Fibroblast of gingiva (primary cell): ENCODE measurements at places on chromosomes 13 and 19.

DNA sequence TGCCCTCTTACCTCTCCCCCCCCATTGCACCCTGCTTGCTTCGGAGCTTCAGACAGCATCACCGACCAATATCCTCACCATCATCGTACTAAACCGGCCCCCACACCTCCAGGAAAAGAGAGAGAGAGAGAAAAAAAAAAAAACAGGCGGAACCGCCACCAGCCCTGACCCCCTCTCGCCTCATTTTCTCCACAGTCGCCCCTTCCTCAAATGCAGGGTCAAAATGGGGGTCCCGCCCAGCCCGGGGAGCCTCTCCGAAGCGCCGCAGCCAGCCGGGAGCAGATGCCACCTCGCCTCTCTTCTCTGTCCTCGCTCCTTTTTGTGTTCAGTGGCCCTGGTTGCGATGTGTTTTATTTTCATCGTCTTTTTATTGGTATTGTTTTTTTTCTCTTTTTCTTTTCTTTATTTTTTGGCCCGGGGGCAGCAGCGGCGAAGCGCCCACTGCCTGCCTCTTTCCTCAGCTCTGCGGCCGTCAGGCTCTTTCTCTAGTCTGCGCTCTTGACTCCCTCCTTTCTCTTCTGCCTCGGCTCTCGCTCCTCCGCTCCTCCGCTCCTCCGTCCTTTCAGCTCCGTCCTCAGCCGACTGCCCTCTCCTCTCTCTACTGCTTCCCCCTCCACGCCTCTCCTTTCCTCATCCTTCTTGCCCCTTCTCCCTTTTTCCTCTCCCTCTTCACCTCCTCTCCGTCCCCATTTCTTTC is 41.4 kb downstream of the DEDD2 start:
- no peak for DNase-seq

DNA sequence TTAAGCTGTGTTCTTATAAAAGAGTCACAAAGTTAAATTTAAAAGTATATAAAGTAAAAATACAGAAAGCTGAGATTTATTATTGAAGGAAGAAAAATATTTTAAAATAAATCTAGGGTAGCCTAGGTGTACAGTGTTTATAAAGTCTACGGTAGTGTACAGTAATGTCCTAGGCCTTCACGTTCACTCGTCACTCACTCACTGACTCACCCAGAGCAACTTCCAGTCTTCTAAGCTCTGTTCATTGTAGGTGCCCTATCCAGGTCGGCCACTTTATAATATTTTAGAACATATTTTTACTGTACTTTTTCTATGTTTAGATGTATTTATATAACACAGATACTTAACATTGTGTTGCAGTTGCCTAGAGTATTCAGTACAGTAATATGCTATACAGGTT is 47.4 kb downstream of the NDFIP2 start:
- DNase-seq, result no peak

DNA sequence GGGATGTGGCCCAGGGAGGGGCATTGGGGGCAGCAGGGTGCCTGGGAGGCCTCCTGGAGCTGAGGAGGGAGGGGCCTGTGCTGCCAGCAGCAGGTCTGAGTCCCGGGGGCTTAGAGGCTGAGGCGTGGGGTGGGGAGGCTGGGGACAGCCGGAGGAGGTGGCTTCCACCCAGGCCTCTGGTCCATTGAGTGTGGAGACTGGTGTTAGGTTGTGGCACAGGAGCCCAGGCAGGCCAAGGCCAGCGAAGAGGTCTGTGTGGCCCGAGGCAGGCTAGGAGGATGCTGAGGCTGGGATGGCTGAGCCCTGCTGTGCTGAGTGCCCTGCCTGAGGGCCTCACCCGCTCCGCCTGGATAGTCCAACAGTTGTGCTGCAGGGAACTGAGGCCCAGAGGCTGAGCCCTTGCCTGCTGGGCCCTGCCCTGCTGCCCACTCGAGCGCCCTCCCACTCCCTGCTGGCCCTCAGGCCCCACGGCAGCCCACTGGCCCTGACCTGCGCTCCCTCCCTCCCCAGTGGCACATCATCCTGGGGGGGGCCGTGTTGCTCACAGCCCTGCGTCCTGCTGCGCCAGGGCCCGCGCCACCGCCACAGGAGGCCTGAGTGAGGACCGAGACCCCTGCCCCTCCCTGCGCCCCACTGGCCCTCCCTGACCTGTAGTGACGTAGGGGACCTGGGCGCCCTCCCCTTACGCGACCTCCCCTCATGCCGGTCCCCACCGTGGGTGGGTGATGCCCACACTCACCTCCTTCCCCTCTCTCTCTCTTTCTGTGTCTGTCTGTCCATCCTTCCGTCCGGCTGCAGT is 4.9 kb upstream of the GARIN5A start:
- DNase-seq, result no peak

- no peak for DNase-seq
Observed at GRCh38 chr19:13856497-13856896, 20.4 kb upstream of the NANOS3 start.
